ENCODE measurements at places on chromosomes 11 and 22.

- peak; percentile 20 for DNase-seq
Measured at GRCh38 chr11:60872961-60873524, 5.7 kb downstream of the ZP1 start.

DNA sequence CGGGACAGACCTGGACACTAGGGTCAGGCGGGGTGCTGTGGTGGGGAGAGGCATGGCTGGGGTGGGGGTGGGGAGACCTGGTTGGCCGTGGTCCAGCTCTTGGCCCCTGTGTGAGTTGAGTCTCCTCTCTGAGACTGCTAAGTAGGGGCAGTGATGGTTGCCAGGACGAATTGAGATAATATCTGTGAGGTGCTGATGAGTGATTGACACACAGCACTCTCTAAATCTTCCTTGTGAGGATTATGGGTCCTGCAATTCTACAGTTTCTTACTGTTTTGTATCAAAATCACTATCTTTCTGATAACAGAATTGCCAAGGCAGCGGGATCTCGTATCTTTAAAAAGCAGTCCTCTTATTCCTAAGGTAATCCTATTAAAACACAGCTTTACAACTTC is 3.9 kb downstream of the FADD start:
- no peak for DNase-seq

DNA sequence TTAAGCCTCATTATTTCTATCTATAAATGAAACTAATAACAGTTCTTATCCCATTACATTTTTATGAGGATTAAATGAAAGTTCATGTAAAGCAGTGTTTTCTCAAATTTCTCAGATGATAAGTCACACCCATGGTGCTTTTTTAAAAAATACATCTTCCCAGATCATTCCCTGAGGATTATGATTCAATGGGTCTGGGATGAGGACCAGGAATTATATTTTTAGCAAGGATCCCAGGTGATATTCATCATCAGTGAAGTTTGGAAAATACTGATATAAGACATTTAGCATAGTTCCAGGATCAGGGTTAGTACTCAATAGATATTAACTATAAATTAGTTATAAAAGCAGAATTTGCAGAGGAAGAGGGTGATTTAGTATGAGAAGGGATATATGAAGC is 89.1 kb downstream of the BBOX1 start:
- no peak for DNase-seq

DNA sequence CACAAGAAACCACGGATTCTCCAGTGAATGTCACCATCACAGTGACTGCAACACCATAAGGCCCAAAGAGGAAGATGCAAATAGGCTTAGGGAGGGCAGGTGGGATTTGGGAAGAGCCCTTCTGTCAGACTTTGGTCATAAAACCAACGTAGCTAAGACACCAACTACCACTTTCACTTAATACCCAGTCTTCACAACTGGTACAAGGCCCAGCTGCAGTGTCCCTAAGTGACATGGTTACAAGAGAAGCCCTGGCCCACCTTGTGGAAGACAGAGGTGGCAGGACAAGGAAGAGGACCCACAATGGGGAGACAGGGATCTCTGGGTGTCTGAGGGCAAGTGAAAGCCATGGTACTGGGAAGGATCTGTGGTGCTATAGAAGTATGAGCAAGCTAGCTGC is 10.0 kb downstream of the VSIG10L2 start:
- DNase-seq: no peak

GRCh38 chr11:79200398-79201070 is 240.3 kb downstream of the TENM4 start:
- no peak for DNase-seq

- no peak for DNase-seq
Measured at GRCh38 chr22:50683994-50684371, 11.4 kb downstream of the SHANK3 start.

DNA sequence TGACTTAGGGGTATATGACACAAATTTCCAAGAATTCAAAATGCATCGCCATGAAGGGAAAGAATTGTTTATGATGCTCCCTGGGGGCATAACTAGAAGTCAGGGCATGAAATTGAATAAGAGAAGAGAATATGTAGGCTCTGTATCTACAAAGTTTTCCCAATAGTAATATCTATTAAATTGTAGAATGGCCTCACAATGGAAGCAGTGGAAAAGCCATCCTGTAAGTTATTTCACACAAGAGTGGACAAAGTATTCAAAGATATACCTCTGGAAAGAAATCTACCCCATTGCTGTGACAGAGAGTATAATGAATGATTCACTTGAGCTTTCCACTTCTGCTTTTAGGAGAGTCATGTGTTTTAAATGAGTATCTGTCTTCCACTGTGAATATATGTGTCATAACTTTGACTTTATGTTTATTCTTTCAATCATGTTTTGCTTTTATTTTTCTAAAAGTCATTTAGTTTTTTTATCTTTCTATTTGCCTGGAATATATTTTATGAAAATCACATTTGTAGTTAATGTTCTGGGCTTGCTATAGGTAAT is 65.7 kb upstream of the DDI1 start:
- DNase-seq: peak; percentile 4

DNA sequence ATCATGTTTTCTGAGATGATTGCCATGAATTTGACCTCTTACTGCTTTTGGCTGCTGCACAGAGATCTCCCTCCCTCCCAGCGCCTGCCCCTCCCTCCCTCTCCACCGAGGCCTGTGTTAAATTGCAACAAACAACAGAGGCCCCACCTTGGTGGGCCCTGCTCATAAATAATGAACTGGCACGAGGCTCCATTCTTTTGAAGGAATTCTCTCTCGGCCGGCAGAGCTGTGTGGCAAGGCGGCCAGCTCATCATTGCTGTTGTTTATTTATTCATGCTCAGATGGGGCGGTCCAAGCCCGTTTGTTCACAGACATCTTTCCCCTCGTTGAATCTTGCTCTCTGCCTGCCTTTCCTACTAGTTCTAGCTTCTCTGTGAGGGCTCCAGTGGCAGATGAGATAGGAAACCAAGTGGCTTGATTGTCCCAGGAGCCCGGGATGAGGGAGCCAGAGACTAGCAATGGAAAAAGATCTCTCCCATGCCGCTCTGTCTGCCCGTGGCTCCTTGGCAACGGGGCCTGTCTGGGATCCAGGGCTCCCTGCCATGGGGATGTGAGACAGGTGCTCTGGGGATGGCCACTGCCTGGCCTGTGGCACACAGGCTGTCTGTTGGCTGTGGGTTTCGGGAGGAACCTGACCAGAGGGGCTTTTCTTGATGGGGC is 192.6 kb downstream of the DSCAML1 start:
- DNase-seq: no peak
